Motor neuron (in vitro differentiated cells): ENCODE measurements at places on chromosomes 16 and 17. TPM values are rescaled to one million over a fixed set of nuclear protein-coding genes. Genes with fewer than 3 reads are reported as not detected.

The DBNDD1 gene
- total RNA-seq = 15.1 and 19.7 TPM in 2 replicates

The NPTX1 gene
- 1.1 and 2.2 TPM in 2 replicates for total RNA-seq

The TBC1D3D gene
- total RNA-seq = 0.11 and 0.13 TPM in 2 replicates

The SMARCD2 gene
- 10.7 and 17.1 TPM in 2 replicates for total RNA-seq

The PRSS36 gene
- 0.30 and 0.36 TPM in 2 replicates for total RNA-seq

The KRT40 gene
- 0.19 TPM in 1 of 2 replicates, not detected in the other for total RNA-seq

The PYY gene
- not detected in 2 replicates for total RNA-seq

The MEIOB gene
- total RNA-seq = 0.56 and 1.9 TPM in 2 replicates

The CLEC19A gene
- total RNA-seq = 0.16 TPM in 1 of 2 replicates, not detected in the other

The CSF3 gene
- total RNA-seq = 2.2 and 2.6 TPM in 2 replicates

The MYH1 gene
- 0.09 and 0.10 TPM in 2 replicates for total RNA-seq

The ABCC6 gene
- total RNA-seq = 2.6 and 3.7 TPM in 2 replicates

The LCAT gene
- 18.0 and 20.0 TPM in 2 replicates for total RNA-seq

The CBFA2T3 gene
- total RNA-seq = 1.3 and 1.6 TPM in 2 replicates

The EXOC7 gene
- total RNA-seq = 58.0 and 59.2 TPM in 2 replicates

The PIPOX gene
- total RNA-seq = 3.6 and 5.0 TPM in 2 replicates

The SAP30BP gene
- total RNA-seq = 61.8 and 64.0 TPM in 2 replicates

The ALDH3A1 gene
- not detected in 2 replicates for total RNA-seq

The FOXJ1 gene
- total RNA-seq = 0.63 and 1.2 TPM in 2 replicates

The PPP1R27 gene
- 0.73 and 1.2 TPM in 2 replicates for total RNA-seq

The SDR42E2 gene
- 0.59 TPM in 1 of 2 replicates, not detected in the other for total RNA-seq

The CPHXL2 gene
- 0.92 and 1.5 TPM in 2 replicates for total RNA-seq

The POLR3K gene
- total RNA-seq = 14.2 and 14.3 TPM in 2 replicates

The MMP28 gene
- not detected in 2 replicates for total RNA-seq

The SNAI3 gene
- 1.3 and 1.4 TPM in 2 replicates for total RNA-seq

The DLX4 gene
- total RNA-seq = 0.25 TPM in 1 of 2 replicates, not detected in the other

The IKZF3 gene
- total RNA-seq = 0.30 and 0.80 TPM in 2 replicates
